ENCODE measurements at places on chromosomes 3 and 15. TPM values are rescaled to one million over a fixed set of nuclear protein-coding genes. Genes with fewer than 3 reads are reported as not detected.

ZNF501 gene
- total RNA-seq: 26.8 TPM

ADAMTS9 gene
- 17.3 TPM for total RNA-seq

MOBP gene
- 0.94 TPM for total RNA-seq

ISLR2 gene
- 168 TPM for total RNA-seq

ACTR8 gene
- 67.1 TPM for total RNA-seq

TTC14 gene
- 92.3 TPM for total RNA-seq

CHRNA5 gene
- total RNA-seq: 4.8 TPM

IL5RA gene
- 0.78 TPM for total RNA-seq

ACAN gene
- 0.47 TPM for total RNA-seq

ROBO2 gene
- total RNA-seq: 377 TPM

Data from occipital lobe (tissue), 3 donors.